ENCODE measurements at places on chromosomes 1 and 21.

DNA sequence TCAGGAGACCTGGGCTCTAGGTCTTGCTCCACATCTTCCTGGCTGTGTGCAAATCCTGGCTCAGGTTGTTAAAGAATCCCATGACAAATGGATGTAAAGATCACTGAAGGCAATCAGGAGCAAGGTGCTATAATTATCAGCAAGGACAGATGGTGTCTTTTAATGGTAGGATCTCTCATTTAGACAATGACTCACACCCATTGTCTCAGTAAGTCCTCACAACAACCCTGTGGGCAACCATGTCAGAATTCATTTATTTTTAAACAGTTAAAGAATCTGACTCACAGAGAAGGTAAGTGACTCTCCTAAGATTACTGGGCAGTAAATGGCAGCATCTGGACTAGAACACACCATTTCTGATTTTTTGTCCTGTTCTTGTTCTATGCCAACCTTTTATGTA lies 32.8 kb downstream of the RNASEL start:
- DNase-seq: no peak

GRCh38 chr1:7591565-7591964 lies 179.5 kb upstream of the VAMP3 start:
- no peak for DNase-seq

DNA sequence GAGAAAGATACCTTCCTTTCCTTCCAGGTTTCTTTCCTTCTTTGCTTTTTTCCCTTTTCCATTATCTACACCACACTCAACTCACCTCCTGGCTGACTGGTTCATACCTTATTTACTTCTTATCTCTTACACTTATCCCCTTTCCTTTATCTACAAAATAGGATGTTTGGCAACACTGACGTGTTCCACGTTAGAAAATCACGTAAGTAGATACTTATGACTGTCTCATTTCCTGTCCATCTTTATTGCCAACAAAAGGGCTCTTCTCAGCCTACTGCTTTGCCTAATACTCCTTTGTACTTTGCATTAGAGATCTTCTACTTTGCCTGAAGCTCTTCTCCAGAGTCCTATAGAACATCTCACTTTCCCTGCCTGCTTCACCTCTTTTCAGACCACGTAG lies 25.1 kb downstream of the SYNJ1 start:
- peak; percentile 18 for DNase-seq

DNA sequence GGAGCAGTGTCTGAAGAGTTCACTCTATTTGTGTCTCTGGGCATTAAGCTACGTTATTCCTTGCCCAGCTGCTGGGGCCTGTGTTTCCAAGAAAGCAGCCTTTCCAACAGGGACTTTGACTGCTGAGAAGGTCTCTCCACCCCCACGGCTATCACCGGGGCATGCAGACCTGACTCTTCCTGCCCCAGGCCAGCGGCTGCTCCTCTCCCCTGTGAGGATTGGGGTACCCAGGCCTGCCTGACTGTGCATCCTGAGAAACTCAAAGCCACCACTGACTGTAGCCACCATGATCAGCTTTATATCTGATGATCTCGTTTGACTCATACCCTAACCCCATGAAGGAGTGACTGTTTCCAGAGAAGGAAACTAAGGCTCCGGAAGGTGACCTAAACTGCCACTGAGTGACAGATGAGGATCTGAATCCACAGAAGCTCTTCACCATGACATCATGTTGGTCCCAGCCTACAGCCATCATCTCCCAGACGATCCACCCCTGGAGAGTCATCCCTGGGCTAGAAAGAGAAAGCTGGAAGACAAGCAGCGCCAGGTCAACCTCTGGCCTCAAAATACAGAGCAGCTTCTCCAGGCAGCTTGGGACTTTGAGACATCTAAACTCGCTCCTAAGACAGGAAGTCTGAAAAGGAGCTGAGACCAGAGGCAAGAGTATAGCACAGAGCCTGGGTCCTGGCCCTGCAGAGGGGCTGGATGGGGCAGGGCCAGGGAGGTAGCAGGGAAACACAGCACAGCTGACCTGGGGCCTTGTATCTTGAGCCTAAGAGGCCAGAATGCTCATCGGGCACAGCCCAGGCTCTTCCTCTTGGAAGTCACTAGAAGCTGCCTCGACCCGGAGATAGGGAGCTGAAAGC lies 244.0 kb upstream of the VAMP3 start:
- DNase-seq: no peak

DNA sequence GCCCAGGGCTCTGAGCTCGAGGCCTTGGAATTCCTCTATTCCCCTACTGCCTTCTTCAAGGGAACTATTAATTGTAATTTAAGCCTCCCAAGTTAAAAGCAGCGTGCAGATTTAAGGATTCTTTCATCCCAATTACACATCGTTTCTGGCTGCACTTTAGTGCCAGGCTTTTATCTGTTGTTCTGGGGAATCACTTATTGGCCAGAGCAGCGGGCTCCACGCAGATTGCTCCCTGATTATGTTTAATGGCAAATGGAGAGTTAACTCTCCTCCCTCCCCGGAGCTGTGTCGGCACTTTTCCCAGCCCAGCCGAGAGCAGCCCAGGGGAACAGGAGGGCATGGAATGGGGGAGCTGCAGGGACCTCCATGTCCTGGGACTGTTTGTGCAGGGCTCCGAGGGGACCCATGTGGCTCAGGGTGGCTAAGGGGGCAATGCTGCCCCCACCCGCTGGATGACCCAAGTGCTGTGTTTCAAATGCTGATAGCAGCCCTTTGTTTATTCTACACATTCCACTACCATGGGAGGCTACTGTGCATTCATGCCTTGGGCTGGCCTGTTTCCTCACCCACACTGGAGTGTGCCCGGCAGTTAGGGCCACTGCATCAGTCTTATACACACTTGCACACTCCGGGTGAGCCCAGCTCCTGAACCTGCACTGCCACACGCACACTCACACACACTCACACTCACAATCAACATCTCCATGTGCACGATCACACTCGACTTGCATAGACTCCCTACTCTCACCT lies 93.3 kb upstream of the POU3F1 start:
- no peak for DNase-seq

DNA sequence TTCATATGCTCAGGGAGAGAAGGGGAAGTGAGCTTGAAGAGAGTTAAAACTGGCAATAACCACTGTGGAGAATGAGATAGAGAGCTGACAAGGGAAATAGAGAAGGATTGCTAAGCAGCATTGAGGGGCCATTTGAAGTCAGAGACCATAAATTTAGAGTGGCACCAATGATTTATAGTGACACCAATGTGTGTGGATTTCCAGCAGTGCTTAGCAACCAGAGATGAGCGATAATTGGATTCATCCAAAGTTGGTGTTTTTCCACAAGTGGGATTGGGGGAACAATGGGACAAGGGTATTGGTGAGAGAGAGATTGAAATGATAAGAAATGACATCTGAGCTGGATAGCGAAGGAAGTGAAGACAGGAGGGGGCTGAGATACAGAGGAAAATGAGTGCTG lies 114.1 kb downstream of the C1orf94 start:
- DNase-seq: no peak
